Kidney capillary endothelial cell (primary cell): ENCODE measurements at places on chromosomes 2 and 18.
A peak's percentile ranks its signal among the peaks of the same experiment; 100 is the strongest.

GRCh38 chr2:196783431-196784094 is 15.9 kb downstream of the GTF3C3 start:
- no peak for DNase-seq

GRCh38 chr2:212845941-212846340 is 305.5 kb downstream of the IKZF2 start:
- no peak for DNase-seq

GRCh38 chr18:58541789-58542425 is 87.0 kb downstream of the ALPK2 start:
- DNase-seq, result peak; percentile 88

GRCh38 chr2:22126106-22126505 is 1002.3 kb downstream of the TDRD15 start:
- DNase-seq, result no peak

- DNase-seq, result no peak
These were observed 30.4 kb upstream of the INHBB start for GRCh38 chr2:120315367-120316033.

- no peak for DNase-seq
These were observed 11.9 kb downstream of the NR4A2 start for GRCh38 chr2:156320486-156321098.

- DNase-seq, result no peak
These were observed 40.5 kb downstream of the NOP58 start for GRCh38 chr2:202306034-202306433.

DNA sequence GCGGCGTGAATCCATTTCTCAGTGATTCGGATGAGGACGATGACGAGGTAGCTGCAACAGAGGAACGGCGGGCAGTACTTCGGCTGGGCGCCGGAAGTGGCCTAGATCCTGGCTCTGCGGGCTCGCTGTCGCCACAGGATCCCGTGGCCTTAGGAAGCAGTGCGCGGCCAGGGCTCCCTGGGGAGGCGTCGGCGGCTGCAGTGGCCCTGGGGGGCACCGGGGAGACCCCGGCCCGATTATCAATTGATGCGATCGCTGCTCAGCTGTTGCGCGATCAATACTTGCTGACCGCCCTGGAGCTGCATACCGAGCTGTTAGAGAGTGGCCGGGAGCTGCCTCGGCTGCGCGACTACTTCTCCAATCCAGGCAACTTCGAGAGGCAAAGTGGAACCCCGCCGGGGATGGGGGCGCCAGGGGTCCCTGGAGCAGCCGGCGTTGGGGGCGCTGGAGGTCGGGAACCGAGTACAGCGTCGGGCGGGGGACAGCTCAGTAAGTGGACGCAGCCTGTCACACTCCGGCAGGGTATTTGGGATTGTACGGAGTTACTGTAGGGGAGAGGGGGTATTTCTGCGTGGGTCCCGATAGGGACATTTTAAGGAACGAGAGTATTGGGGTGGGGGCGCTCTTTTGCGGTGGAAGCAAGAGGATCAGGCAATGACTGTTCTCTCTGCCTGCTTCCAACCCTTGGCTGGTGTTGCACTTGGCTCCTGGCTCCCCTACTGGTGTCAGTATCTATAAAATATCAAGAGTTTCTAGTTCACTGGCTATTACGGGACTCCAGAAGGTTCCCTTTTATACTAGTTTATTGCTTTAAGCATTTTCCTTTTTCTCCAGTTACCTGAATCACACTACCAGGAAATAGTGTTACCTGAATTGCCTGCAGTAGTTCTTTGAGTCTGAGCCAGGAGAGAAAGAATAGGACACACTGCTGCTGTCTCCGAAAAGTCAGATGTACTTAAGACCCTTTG is 772 bp downstream of the RELCH start:
- DNase-seq, result no peak

DNA sequence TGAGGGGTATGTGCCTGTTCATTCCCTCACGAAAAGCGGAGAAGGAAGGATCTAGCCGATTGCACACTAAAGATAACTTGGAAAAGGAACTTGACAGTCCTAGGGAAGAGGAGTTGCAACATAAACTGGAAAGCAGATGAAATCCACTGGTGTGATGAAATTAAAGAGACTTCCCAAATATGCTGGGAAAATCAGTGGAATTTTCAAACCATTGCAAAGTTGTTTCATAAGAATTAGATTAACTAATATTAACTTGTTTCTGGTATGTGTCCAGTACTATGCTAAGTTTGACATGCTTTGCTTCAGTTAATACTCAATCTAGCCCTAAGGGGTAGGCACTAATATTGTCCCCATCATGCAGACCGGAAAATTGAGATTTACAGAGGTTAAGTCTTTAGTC is 222.7 kb downstream of the IKZF2 start:
- no peak for DNase-seq

GRCh38 chr18:73118121-73118816 is 250.5 kb upstream of the NETO1 start:
- DNase-seq, result no peak

DNA sequence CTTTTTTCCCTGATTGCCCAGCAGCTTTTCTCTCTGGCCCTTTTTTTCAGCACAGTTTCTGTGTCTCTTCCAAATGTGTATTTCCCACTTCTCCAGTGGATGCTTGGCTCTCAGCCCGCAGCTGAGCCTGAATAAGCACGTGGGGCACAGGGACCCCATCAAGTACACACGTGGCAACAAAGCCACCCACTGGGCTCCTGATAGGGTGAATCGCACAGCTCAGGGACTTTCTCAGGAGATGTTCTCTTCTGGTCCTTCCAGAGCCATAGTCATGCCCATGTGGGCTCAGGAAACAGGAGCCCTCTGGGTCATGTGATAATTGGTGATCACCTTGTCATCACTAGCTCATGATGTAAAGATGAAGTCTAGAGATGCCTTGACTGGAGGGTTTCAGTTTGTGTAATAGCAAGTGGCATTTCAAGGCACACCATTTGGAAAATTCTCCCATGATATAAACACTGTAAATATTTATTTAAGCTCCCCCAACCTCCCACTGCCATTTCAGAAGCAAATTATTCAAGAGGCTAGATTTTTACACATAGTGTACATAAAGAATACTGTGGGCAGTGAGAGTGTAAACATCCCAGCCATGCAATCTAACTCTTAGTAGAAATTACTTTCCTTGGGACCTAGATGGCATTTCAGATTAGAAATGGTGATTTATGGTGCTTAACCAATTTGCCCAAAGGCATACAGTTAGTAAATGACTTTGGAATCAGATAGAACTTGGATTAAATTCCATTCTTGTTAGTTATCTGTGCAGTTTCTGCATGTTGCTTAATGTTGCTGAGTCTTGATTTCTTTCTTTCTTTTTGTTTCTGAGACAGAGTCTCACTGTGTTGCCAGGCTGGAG is 597.5 kb downstream of the SLC4A3 start:
- no peak for DNase-seq

GRCh38 chr18:56285387-56286065 is 352.9 kb downstream of the TXNL1 start:
- DNase-seq, result no peak

GRCh38 chr18:29512203-29512602 is 1335.3 kb upstream of the CDH2 start:
- no peak for DNase-seq

- DNase-seq, result no peak
These were observed 14.6 kb downstream of the SPOPL start for GRCh38 chr2:138516030-138516704.

DNA sequence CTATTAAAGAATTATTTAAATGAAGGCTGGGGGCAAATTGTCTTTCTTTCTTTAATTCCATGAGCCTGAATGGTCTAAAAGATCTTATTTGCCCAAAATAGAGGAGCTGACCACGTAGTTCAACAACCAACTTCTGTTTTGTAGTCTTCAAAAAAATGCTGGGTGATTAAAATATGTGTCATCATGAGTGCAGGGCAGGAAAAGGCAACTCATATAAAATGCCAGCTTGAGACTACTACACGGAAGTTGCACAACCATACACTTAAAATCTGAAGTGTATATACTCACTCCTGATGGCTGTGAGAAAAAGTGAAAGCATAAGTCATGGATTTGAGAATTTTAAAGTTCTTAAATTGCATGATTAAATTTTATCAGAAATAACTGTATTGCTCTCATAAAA is 210.9 kb downstream of the DYM start:
- DNase-seq, result peak; percentile 82

DNA sequence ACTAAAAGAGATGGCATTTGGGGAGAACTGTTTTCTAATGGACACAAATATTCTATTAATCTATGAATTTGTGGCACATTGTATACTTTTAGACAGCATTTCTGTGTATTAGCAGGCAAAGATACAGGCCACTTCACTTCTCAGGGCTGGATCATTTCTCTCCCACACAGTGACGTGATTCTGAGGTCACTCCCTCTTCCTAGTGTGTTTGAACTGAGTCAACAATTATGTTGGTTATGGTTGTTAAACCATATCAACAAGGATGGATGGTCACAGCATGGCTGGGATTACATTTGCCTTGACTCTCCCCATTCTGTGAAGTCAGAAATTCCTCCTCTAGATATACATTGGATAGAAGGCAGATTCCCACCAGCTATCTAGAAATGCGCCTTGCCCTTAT is 11.6 kb downstream of the NOSTRIN start:
- DNase-seq, result no peak

- DNase-seq, result no peak
These were observed 117.5 kb upstream of the SNTG2 start for GRCh38 chr2:833180-833579.

- DNase-seq, result no peak
These were observed 109.0 kb upstream of the KCNJ3 start for GRCh38 chr2:154589514-154589913.

DNA sequence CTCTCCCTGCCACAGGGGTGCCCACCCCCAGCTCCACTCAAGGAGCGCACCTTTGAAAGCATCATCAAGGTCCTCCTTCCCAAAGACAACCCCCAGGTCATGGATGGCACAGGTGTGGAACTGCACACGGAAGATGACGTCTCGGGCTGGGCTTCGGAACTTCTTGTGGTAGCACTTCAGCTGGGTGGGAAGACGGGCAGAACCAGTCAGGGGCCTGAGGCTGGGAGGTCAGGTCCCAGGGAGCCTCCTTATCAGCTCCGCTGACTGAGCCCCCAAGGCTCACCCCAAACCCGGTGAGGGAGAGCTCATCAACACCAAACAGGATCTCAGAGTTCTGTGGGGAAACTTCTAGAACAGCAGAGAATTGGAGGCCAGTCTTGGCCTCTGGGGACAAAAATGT is 117.8 kb downstream of the TNS1 start:
- DNase-seq, result no peak

GRCh38 chr2:25250331-25251070 is 82.1 kb upstream of the POMC start:
- DNase-seq, result peak; percentile 57

- no peak for DNase-seq
These were observed 18.9 kb downstream of the AOX1 start for GRCh38 chr2:200604571-200605255.

- no peak for DNase-seq
These were observed 73.6 kb downstream of the ACOXL start for GRCh38 chr2:110805894-110806452.

DNA sequence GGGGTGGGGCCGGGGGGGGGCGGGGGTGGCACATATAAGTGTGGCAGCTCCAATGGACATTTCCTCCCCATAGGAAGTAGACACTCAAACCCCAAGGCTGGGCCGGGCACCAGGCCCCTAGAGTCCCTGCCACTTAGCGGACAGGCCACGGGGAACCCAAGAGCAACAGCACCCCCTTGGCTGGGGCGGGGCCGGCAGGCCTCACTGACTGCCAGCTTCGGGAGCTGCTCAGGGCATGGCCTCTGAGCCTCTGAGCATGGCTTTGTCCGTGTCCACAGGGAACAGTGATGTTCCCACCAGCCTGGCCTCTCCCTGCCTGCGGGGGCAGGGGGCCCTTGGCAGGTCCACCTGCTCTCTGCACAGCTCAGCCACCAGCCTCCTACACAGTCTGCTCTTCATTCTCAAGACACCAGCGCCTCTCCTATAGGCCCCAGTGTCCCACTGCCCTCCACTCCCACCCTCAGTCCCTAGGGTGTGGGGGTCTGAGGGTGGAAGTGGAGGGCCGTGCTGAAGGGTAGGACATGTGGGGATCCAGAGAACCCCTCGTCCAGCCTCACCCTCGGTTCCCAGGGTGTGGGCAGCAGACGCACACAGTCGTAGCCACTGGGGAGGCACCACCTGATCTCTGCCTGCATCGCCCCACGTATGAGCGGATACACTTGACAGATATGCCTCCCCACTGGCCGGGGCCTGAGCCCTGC is 106.7 kb downstream of the FAM210A start:
- DNase-seq, result no peak

DNA sequence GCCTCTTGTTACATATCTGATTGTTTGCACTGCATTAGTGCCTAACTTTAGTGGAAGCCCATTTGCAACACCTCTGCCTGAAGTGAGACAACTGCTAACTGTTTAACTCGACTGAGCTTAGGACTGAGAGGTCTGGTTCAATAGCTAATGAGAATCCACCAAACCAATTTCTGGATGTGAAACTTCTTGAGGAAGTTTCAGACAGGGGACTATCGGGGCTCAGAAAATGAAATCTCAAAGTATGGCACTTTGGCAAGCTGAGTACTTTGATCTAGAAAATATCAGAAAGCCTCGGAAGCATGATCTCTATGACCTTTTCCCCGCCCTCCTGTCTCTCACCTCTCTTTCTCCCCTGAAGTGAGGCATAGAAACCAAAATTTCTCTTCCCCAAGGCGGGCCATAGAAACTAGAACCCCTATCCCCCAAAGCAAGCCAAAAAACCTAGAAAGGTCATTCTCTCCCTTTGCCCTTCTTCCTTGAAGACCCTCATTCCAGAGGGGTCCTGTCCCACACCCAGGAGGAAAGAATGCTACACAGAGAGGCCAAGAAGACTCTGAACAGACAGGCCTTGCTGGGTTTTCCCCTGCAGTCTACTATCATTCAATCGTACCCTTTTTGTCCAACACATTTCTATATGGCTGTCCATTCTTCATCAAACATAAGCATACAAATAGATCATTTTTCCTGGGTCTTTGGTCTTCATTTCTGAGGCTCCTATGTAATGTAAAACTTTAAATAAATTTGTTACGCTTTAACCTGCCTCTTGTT is 69.6 kb upstream of the CREB1 start:
- DNase-seq, result no peak

- DNase-seq, result no peak
These were observed 163.1 kb downstream of the GFPT1 start for GRCh38 chr2:69223759-69224511.

- DNase-seq, result no peak
These were observed 450.2 kb downstream of the ERBB4 start for GRCh38 chr2:212088353-212088752.

DNA sequence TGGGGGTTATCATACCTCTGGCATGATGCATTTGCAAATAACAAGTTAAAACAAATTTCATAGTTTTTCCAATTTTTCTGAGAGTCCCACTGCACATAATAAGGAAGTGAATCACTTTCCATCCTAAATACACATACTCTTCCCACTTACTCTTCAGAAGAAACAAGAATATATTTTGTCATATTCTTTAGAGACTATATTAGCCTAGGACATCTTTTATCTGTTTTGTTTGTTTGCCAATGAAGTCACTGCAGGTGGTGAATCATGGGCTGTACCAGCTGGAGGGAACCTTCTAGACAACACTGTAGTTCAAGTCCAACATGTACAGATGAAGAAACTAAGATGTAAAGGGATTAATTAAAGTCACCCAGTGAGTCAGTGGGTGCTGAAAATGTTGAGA is 116.8 kb downstream of the XIRP2 start:
- DNase-seq, result no peak
